ENCODE measurements at places on chromosomes 5 and 9.

DNA sequence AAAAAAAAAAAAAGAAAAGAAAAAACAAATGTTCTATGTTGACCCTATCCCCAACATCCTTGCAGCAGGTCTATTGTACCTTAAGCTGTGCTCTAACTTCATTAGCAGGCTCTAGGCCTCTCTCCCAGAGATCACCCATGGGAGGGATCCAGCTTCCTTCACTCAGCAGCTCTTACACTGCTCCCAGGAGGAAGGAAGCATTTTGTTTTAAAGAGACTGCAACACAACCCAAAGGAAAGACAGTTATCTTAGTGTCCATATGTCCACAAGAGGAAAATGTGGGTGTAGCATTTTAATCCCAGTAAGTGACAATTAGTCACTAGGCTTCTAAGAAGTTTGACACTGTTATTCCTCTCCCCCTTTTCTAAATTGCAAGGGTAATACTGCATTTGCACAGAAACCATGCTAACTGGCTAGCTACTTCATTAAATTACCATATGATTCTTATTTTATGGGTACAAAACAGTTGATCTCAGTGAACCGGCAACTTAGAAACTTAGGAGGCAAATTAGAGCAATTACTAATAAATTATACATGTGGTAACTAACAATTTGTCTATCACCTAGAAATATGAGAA is 58.8 kb downstream of the MARCHF3 start:
- no peaks in the 10 kb centered on the region for H3K27me3 ChIP-seq
- H3K36me3 ChIP-seq = no peaks in the 10 kb centered on the region
- ATAC-seq = no peak
- no peaks in the 10 kb centered on the region for H3K4me1 ChIP-seq

GRCh38 chr5:179308563-179309382 is 36.5 kb downstream of the ADAMTS2 start:
- H3K36me3 ChIP-seq = no peaks in the 10 kb centered on the region
- H3K4me3 ChIP-seq = no peak overlapping the region
- no peaks in the 10 kb centered on the region for H3K4me1 ChIP-seq
- no peak for ATAC-seq
- no peaks in the 10 kb centered on the region for H3K27me3 ChIP-seq

- no peak overlapping the region for H3K4me3 ChIP-seq
- no peaks in the 10 kb centered on the region for H3K4me1 ChIP-seq
- H3K36me3 ChIP-seq = no peaks in the 10 kb centered on the region
- ATAC-seq = no peak
- H3K27me3 ChIP-seq = no peaks in the 10 kb centered on the region
- H3K27ac ChIP-seq = no peak overlapping the region
Observed at GRCh38 chr5:133246376-133247150, 194.8 kb downstream of the HSPA4 start.

DNA sequence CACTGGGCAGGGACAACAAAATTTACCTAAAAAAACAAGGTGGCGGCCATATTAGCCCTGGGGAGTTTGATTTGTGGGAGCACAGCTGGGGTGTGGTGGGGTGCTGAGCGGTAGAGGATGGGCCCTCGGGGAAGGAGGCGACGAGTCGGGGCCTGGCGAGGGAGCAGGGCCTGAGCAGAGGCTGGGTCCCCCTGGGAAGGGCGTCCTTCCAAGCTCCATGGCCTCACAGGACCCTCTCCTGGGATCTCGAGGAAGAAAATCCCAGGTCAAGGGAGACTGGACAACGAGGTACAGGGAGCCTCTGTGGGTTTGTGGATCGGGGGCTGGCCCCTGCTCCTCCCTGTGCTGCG is 165.5 kb downstream of the CACNA1B start:
- no peak overlapping the region for H3K4me3 ChIP-seq
- H3K4me1 ChIP-seq = no peaks in the 10 kb centered on the region
- ATAC-seq = no peak

DNA sequence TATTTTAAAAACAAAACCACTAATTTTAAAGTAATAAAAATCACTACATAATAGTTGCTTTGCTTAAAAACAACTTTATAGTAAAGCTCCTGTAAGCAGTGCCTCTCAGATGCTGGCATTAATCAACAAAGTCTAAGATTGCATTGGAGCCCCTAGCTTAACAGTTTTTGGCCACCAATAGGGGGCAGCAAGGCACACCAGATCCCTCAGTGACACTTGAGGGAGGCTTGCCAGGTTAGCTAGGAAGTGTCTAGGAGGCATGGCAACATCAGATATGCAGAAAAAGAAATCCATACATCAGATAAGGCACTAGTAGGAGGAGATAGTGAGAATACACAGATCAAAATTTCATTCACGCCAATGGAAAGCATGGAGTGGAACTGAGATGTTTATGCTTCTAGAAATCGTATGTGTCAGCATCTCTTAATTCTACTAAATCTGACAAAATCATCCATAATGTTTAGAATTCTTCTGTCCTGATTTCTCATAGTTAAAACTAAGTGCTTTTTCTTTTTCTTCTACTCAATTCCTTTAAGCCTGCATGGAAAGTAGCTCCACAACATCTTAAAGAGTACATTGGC is 73.6 kb upstream of the PAM start:
- H3K27ac ChIP-seq = no peak overlapping the region
- no peaks in the 10 kb centered on the region for H3K27me3 ChIP-seq
- no peaks in the 10 kb centered on the region for H3K36me3 ChIP-seq
- H3K4me3 ChIP-seq = no peak overlapping the region
- no peak for ATAC-seq
- no peaks in the 10 kb centered on the region for H3K4me1 ChIP-seq

DNA sequence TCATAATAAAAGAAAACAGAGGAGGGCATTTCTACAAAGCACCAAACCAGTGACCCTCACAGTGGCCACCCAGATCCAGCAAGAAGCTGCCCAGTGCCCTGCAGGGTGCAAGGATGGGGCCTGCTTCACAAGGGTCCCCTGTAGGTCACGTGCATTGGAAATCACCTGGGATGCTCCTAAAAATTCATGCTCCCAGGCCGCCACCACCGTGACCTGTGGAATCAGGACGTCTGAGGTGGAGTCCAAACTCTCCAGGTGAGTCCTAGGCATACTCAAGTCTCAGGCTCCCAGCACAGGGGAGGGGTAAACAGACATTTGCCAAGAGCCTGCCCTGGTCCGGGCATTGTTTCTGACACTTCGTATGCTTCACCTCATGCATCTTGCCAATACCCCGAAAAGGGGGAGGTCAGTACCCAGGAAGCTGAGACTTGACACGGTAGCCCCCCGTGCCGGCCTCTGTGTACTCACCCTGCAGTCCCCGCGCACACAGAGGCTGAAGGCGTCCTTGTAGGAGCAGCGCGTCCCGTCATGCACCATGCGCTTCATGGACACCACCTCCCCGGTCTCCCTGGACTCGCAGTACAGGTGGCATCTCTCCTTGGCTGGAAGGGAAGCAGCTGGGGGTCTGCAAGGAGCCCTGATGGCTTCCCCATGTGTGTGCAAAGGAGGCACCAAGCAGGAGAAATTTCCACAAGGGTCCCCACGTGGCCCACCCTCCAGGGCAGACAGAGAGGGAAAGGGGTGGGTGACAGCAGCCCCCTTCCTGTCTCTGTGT is 75.5 kb downstream of the ZNF354C start:
- ATAC-seq = no peak
- no peaks in the 10 kb centered on the region for H3K4me1 ChIP-seq
- peaks cover 11% of the 10 kb centered on the region for H3K36me3 ChIP-seq
- H3K27me3 ChIP-seq = no peaks in the 10 kb centered on the region
- no peak overlapping the region for H3K4me3 ChIP-seq

DNA sequence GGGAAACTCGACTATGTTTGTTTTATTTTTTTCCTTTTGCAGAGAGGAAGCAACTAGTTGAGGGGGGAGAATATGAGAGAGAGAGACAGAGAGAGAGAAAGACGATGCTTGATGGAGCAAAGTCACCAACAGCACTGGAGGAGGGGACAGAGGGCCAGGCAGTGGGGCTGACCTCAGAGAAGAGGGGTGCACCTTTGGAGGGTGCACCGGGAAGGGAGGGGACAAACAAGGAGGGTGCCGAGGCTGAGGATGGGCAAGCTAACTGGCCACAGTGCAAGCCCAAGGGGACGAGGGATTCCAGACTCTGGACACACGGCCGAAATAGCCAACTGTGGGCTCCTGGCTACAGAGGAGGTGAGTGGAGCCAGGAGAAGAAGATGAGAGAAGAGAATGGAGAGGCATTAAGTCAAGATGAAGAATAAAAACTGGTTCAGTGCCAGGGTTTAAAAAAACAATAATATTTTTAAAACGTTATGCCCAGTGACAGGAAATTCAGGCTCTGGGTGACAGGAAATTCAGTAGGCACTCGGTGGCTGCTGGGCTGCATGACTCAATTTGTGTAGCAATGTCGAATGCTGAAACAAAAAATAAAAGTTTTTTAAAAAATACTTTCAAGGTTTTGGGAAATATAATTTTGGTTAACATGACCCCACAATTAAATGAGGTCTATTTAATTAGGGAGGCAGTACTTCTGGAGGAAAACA is 13.3 kb upstream of the GLRX start:
- ATAC-seq = no peak
- no peaks in the 10 kb centered on the region for H3K36me3 ChIP-seq
- no peaks in the 10 kb centered on the region for H3K27me3 ChIP-seq
- no peaks in the 10 kb centered on the region for H3K4me1 ChIP-seq
- H3K4me3 ChIP-seq = no peak overlapping the region
